NCI-H1694 (cell line): ENCODE measurements at places on chromosomes 13 and 19.

DNA sequence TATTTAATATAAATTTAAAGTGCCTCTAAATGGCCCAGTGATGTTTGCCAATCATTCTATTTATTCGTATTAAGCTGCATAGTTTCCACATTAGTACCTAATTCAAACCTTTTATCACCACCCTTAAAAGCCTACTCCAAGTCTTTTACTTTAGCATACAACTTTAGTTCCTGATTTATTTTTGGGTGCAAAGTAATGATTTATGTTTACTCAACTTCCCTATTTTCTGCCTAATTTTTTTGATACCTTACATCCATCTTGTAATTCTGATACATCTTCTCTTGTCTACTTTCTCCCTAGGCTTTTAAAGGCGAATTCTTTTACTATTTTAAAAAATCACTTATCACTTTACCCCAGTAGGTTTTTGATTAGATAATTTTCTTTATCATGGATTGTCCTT lies 2651.1 kb upstream of the PCDH20 start:
- no peak for DNase-seq

- DNase-seq, result no peak
Measured at GRCh38 chr13:102586615-102587014, 10.2 kb upstream of the TPP2 start.

DNA sequence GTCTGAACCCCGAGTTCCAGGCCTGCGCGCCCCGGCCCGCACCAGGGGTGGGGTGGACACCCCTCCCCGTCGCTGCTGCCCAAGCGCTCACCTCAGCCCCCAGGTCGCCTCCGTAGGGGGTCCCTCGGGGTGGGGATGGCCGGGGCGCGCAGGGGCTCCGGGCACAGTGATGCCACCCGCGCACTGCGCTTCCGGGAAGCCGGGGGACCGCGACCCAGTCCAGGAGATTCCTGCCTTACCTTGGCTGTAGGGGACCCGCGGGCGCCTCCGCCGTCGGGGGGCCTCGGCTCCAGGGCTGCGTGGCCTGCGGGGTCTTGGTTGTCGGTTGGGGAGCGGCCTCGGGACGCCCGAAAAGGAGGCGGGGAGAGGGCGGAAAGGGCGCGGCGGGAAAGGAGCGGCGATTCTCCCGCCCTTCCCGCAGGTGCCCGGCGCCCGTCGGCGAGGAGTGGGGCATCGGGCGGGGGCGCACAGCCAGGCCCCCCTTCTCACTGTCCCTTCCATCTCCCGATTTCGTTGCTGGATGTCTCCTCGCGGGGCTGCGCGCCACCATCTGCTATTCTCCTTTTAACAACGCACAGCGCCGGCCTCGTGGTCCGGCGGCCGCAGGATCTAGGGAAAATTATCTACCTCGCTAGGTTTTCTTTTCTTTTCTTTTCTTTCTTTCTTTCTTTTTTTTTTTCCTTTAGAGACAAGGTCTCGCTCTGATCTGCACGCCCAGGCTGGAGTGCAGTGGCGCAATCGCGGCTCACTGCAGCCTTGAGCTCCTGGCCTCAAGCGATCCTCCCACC lies at the start of gene KEAP1:
KEAP1 (minus strand) TSS at position 355 of the 788 bp plus-strand sequence. CDS start 3,323 bp downstream, outside the sequence.
- DNase-seq, result no peak

GRCh38 chr13:91214031-91214430 lies 133.5 kb upstream of the MIR17HG start:
- DNase-seq, result no peak

DNA sequence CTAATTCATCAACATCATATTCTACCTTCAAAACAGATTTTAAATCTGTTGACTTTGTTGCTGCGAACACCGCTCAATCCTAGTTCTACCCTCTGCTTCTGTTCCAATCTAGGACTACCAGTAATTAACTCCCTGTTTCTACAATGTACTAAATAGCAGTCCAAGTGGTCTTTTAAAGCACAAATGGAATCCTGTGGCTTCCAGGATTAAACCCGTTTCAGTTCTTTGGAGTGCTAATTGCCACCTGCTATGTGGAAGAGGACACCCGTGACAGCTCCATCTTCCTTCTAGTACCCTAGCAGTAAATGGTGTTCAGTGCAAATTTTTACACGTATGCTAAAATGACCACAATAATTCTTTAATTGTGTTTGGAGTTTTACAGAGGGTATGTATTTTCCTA lies 232.1 kb downstream of the TDRD3 start:
- DNase-seq, result no peak

DNA sequence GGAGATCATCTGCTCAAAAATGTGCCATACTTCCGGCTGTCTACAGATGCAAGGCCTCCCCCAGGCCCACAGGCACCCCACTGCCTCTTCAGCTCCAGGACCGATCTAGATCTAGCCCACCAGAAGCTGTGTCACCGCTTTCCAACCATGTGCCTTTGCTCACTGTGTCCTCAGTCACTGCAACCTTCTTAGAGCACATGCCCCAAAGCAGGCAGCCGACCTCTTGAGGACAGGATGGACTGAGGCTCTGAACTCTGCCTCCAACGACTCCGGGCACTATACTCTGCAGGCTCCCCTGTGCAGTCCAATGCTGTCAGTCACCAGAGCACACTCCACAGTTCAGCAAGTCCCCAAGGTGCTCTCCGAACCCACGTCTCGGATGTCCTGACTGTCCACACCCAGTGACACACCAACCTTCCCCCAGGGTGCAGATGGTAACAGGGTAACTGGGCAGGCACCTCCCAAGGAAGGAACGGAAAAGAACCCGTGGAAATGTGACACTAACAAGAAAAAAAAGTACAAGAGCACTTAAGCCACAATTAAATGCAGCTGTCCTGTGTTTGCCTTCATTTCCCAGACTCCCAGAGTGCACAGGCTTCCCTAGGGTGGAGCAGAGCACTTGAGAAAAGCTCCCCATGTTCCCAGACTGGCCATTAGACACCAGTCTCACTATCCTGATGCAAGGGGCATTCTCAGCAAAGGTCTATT lies 4.8 kb downstream of the STK24 start:
- DNase-seq, result no peak

GRCh38 chr13:101452519-101453485 lies at the start of gene ITGBL1:
Gene ITGBL1, plus strand, starts transcription at chr13:101452675. Its CDS starts 159 bp downstream, at chr13:101452834.
- no peak for DNase-seq

DNA sequence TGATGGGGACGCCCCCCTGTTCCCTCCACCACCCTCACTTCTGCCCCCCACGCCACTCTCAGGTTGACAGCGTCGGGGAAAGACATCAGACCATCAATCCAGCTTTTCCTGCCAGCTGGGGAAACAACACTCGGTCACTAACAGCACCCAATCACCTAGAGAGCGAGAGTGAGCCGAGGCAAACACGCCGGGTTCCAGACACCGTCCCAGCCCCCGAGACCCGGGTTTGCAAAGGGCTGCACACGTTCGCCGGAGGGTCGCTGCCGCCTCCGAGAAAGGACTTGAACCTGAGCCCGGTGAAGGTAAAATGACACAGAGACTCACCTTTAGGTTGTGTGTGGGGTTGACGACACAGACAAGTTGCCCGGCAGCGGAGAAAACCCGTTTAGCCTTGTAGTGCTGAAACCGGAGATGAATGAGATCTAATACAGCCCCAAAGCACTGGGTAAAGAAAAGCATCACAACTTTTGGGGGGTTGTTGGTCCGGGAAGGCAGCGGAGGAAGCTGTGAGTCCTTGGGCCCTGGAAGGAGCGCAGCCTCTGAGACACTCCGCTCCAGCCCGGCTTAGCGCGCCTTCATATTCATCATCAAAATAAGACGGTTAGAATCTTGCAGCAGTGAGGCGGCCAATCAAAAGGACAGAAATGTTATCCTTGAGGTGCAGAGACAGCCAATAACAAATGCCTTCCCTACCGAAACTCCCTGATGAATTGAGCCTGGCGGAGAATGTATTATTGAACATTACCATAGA lies at the start of gene SIAH3:
SIAH3 (minus strand) TSS at position 583 of the 751 bp plus-strand sequence; CDS start at position 459, 124 bp downstream.
- no peak for DNase-seq
